ENCODE measurements at places on chromosomes 4 and X.

DNA sequence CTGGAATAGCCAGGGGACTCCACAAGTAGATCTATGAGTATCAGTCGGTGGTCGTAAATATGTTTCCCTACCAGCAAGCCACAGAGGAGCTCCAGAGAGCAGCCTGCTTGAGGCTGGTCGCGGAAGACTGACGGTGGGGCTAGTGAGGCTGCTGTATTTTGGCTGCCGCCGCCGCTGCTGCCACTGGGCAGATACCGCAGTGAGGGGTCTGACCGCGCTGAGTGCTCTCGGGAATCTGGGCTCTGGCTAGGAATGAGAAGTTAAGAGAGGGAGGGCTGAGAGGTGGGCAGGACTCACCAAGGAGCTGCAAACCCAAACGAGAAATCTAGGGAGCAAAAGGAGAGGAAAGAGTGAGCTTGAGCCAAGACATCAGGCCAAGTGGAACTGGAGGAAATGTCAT lies at the start of gene EXOC1L:
EXOC1L (plus strand) TSS at position 157 of the 400 bp plus-strand sequence; CDS start at position 394, 237 bp downstream.
- no peak for DNase-seq

GRCh38 chr4:82592639-82593038 lies 30.9 kb upstream of the TMEM150C start:
- DNase-seq, result no peak

DNA sequence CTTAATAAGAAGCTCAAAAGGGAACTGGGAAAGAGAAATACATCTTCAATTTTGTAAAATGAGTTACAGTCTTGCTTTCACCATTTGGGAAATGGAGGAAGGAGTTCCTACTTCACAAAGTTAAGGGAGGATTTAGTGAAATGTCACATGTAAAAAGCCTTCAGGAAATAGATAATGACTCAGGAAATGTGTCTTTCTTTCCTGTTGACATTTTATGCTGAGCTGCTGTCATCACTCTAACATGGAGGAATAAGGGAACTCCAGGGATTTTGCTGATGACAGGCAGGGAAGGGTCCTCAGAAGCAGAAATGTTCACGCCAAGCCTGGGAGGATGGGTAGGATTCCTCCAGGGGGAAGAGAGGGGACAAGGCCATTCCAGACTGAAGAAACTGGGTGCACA lies 251.1 kb downstream of the USP46 start:
- DNase-seq, result no peak

DNA sequence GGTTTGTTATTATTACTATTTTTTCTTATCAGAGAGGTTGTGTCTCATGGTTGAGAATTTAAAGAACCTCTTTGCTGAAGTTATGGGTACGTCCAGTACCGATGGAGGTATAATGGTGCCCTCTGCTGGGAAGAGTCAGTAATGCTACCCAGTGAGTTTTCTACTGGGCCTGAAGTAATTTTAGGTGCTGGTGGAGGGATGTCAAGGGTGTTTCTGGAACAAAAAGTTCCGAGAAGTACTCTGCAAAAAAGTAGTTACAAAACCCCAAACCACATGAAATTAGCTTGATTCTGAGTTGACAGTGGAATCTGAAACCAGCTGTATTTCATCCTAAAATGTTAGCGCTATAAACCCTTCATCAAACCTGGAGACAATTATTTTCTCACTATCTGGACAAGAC lies 102.5 kb upstream of the MID1 start:
- no peak for DNase-seq

DNA sequence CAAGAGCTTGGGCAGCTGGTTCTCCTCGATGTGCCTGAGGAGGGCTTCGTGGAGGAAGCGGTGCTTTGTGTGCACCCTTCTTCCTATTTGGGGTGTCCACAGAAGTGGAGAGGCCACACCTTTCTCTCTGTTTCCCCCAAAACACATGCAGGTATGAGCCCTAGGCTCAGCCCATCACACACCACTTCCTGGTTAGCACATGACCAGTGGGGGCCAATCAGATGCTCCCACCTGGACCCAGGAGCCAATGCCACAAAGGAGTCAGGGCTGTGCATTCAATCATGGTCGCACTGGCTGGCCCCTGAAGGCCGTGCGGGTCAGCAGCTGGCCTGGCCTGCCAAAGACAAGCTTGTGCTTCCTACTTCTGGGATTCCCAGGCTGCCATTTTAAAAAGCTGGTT lies 51.4 kb downstream of the PPP2R2C start:
- no peak for DNase-seq

DNA sequence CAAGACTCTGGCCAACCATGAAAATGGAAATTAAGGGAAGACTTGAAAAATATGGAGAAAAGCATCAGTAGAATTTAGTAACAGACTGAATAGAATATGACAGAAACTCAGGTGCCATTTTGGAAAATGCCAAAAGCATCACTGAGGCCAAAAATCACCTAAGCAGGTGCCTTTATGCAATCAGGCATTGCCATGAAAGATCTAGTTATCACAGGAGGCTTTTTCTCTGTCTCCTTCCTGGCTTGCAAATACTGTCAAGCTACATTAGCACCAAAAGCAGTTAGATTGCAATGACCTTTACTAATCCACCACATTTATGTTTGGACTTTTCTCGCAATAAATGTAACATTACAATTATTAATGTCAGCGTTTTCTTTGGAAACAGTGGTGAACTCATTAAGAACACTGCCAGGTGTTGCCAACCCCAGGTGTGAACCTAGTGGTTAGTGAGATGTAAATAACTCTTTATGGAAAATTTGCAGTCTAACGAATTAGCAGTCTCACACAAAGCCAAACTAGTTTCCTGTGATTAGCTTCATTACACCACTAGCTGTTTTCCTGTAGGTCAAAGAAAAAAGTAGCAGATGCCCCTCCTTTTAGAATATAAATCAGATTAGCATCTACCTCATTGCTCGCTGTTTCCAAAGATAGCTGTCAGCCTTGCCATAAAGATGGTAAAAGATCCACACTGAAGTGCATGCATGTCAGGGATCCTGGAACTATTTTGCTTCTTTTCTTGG lies 1568.4 kb upstream of the TENM3 start:
- DNase-seq, result no peak

GRCh38 chr4:212438-213188 lies 88.3 kb downstream of the ZNF718 start:
- no peak for DNase-seq

DNA sequence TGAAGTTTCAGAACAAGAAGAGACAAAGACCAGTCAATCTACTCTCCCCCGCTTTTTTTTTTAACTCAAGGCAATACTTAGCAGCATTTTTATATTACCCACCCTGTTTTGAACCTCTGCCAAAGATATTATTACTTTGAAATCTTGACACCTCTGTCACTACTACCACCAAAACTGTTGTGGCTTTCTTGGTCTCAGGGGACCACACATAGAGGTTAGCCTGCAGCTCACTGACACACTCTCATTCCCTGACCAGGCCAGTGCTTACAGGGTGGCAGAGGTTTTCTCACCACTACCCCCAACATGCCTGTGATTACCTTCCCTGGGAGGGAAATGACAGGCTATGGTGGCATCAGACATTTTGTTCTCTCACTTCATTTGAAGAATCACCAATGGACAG lies 137.4 kb upstream of the STIM2 start:
- no peak for DNase-seq

GRCh38 chrX:103817502-103817901 lies 14.6 kb downstream of the RAB9B start:
- no peak for DNase-seq

GRCh38 chr4:78682070-78682469 lies 94.1 kb upstream of the BMP2K start:
- no peak for DNase-seq

GRCh38 chr4:136277741-136278140 lies 1254.6 kb downstream of the PCDH18 start:
- no peak for DNase-seq

DNA sequence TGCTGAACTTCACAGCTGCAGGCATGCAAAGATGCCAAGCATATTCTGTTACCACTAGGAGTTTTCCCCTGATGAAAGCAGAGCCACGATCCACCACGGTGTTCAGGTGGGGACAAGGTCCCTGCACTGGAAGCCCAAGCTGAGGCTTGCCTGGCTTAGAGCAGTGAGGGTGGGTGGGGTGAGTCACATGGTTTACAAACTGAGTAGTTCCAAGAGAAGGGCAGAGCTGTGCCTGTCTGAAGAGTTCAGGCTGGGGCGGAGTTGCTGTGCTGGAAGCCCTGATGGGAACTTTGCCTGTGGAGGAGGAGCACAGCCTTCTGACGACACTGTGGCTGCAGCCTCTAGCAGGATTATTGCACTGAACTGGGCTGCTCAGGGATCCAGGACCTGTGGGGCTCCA lies 45.5 kb downstream of the FAM9B start:
- no peak for DNase-seq

DNA sequence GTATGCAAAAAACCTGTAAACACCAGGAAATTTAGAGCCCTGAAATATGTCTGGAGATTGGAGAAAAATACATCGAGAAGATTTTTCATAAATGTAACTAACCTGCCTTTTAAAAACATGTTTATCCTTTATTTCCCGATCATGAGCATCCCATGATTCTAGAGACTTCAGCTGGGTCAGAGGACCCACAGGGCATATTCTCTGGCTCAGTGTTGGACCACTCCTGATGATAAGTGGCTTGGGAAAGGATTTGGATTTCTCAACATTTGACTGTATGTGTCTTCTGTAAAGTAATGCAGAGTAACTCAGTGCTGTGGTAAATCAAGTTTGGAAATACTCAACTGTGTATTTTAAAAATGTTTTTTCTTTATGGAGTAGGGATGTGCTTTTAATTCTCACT lies 40.0 kb upstream of the ANK2 start:
- DNase-seq, result no peak

DNA sequence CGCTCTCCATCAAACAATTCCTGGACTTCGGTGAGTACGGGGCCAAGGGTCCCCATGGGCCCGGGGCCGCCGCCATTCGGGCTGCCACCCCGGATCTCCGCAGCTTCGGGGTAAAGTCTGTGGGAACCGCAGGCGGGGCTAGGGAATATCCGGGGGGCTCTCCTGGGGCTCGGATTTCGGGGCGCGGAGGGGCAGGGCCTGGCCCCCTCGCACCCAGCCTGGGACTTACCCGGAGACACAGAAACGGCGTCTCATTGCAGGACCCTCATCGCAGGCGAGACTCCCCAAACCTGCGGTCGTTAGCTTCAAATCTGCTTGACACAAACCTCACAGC lies 413 bp downstream of the PDK3 start:
- no peak for DNase-seq

DNA sequence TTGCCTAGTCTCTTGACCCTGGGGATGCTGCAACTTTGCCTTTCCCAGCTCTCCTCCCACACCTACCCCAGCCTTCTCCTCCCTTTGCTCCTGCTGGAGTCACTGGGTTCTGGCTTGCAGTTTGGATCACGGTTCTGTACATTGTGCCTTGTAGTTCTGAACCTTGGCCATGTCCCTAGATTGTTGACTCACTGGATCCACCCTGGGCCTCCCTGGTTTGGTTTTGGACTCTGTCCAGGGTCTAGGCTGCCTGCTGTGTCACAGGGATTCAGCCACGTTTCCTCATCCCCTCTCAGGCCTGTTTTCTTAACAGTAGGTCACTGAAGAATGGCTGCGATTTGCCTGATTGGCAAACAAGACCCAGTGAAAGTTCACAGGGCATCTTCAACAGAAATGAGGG lies 11.5 kb upstream of the GABRE start:
- DNase-seq, result no peak

- DNase-seq, result no peak
Observed at GRCh38 chr4:74541667-74542066, 96.7 kb downstream of the AREG start.

GRCh38 chr4:145618210-145618931 lies 814 bp upstream of the MMAA start:
- no peak for DNase-seq

DNA sequence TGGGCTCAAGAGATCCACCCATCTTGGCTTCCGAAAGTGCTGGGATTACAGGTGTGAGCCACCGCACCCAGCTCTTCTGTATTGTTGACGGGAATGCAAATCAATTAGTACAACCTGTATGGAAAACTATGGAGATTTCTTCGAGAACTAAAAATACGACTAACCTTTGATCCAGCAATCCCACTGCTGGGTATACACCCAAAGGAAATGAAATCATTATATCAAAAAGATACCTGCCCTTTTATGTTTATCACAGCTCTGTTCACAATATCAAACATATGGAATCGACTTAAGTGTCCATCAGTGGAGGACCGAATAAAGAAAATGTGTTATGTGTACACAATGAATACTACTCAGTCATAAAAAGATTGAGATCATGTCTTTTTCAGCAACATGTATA lies 49.3 kb downstream of the ELOVL6 start:
- DNase-seq, result no peak

GRCh38 chr4:185036842-185037241 lies 18.6 kb downstream of the HELT start:
- no peak for DNase-seq

- DNase-seq, result no peak
Observed at GRCh38 chrX:21645431-21645830, 12.7 kb downstream of the KLHL34 start.

DNA sequence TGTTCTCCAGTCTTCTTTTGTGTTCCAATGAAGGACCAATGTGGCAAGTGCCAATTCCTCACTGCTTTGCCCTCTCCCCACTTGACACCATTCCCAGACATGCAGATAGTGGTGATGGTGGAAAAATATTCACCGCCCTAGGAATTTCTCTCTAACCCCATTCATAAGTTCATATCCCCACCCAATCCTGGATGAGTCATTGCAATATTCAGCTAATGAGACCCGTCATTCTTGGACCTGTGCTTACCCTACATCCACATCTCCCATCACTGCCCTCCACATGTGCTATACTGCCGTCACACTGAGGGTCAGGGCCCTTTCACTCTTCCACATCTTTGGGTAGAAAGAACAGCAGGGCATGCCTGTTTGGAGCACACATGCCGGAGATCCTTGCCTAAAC lies 199.2 kb downstream of the KCNIP4 start:
- no peak for DNase-seq

GRCh38 chrX:110847334-110847733 lies 51.7 kb upstream of the CHRDL1 start:
- DNase-seq, result no peak

- no peak for DNase-seq
Observed at GRCh38 chr4:25938787-25939186, 24.8 kb downstream of the SMIM20 start.

DNA sequence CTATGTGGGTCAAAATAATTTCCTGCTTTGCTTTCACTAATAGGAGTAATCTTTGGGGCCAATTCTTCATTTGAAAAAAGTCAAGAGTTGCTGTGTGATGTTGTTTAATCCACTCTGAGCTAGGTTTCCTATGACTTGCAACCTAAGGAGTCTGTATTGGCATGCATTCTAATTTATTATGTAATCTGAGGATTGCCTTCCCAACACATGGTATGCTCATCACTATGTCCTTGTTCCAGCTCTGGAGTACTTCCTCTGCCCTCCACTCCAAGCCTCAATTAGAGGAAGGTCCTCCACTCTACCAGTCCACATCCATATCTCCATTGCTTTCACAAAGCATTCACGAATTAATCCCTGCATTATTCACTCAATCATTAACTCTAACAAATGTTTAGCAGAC lies 56.1 kb downstream of the PPP3CA start:
- no peak for DNase-seq

DNA sequence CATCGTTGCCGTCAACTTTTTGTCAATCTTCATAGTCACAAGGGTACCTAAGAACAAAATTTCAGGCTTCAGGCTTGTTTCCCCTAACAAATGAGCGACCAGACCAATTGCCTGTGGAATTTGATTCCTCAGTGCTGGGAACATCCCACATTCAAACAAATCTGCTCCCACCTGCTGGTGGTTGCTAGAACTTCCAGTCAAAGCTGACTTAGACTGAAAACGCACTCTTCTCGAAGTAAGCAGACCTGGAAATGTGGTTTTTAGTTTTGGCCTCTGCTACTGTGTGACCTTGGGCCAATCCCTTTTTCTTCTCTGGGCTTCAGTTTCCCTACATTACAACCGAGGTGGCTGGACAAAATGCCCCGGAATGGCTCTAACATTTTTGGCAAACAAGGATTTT lies 1.8 kb upstream of the GABRQ start:
- DNase-seq, result no peak
